Osteoblast (primary cell): ENCODE measurements at places on chromosomes 7 and 10. TPM values are rescaled to one million over a fixed set of nuclear protein-coding genes. Genes with fewer than 3 reads are reported as not detected.

DNA sequence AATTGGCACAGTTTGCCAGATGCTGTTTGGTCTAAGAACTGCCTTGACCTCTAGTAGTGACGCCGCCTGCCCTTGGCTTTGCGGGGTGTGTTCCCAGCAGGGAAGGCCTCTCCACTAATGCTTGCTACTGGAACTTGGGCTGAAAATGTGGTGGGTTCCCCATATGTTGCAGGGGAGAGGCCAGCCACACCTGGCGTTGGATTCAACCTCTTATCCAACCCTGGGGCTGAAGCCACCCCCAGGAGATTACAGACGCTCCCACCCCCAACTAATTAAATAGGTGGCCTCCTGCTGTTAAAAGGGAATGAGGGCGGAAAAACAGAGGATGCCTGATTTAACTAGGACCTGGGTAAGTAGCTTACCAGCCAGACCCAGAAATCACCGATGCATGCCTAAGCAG, 19.2 kb upstream of the ATOH7 start:
- no peak overlapping the region for H3K27ac ChIP-seq
- H3K4me1 ChIP-seq, result no peaks in the 10 kb centered on the region
- no peaks in the 10 kb centered on the region for H3K36me3 ChIP-seq
- no peak for DNase-seq
- peaks cover 10% of the 10 kb centered on the region for H3K27me3 ChIP-seq
- no peak overlapping the region for H3K4me3 ChIP-seq

DNA sequence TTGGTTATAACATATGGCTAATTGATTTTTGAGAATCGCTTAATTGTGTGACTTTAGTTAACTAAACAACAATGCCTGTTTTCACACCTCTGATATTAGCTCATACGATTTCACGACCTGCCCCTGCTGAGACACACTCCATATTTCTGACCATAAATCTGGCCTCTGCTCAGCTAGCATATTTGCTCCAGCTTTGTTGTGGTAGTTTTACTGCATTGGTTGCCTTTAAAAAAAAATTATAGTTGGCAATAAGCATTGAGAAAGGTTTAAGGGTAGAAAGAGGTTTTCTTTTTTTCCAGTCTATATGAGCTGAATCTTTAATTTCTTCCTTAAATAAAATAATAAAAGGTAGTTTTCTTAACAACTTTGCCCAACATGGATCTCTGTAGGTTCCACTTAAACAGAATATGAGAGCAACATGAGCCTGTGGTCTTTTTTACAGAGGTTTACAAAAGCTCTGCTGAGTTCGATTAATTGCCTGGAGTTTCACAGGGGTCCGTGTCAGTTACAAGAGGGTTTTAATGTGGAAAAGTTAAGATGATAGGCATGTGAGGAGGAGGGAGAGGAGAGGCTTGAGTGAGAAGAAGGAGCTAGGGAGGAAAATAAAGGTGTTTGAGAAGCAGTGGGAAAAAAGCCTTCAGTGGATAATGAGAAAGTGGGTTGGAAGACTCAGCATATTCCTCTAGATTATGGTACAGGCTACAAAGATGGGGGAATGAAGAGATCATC, 318.2 kb downstream of the CXCL12 start:
- peaks cover 6% of the 10 kb centered on the region for H3K4me1 ChIP-seq
- H3K27me3 ChIP-seq, result no peaks in the 10 kb centered on the region
- H3K4me3 ChIP-seq, result no peak overlapping the region
- no peaks in the 10 kb centered on the region for H3K36me3 ChIP-seq

DNA sequence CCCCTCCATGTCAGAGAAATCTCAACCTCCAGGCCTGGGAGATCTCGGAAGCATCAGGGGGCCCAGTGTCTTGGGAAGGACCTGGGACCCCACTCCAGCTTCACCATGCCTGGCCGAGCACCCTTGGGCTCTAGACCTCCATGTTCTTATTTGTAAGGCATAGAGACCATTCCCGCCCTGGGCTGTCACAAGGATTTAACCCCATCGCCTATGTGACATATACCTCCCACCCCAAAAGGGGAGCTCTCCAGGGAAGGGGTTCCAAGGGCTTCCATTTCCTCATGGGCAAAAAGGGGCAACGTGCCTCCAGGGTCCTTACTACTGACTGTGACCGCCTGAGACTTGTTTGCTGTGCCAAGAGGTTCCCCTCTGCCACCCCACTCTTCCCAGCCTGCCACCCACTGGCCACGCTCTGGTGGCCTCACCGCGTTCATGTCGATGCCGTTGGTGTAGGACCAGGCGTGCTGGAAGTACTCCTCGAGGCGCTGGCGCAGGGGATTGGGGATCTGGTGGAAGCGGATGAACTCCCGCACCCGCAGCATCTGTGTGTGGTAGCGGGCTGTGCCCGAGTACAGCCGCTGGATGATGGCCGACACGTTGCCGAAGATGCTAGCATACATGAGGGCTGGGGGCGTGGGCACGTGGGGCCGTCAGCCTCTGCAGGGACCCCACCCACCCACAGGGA, 27.5 kb downstream of the KCNH2 start:
- H3K27me3 ChIP-seq, result no peaks in the 10 kb centered on the region
- H3K27ac ChIP-seq, result no peak overlapping the region
- no peaks in the 10 kb centered on the region for H3K36me3 ChIP-seq
- no peak overlapping the region for H3K4me3 ChIP-seq
- DNase-seq, result peak; percentile 91

- H3K4me3 ChIP-seq, result no peak overlapping the region
- no peak for DNase-seq
- H3K36me3 ChIP-seq, result no peaks in the 10 kb centered on the region
- no peaks in the 10 kb centered on the region for H3K27me3 ChIP-seq
Measured at GRCh38 chr10:69232736-69233480, 12.8 kb downstream of the HKDC1 start.

GRCh38 chr10:33955676-33956075, 621.2 kb upstream of the NRP1 start:
- H3K27me3 ChIP-seq, result no peaks in the 10 kb centered on the region
- H3K4me3 ChIP-seq, result no peak overlapping the region
- H3K27ac ChIP-seq, result no peak overlapping the region
- no peaks in the 10 kb centered on the region for H3K36me3 ChIP-seq
- DNase-seq, result peak; percentile 8

DNA sequence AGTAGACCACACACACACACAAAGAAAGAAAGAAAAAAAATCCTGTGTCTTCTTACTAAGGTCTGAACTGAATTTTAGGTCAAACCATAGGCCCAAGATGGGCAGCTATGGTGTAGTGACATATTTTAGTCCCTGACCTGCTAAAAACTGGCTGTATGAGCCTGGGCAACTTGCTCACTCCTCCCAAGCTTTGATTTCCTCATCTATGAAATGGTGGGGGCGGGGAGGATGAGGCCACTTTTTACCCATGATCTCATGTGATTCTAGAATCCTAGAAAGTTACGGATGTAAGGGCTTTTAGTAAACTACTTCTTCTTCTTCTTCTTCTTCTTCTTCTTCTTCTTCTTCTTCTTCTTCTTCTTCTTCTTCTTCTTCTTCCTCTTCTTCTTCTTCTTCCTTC, 6.1 kb upstream of the CCL24 start:
- DNase-seq, result no peak
- H3K4me1 ChIP-seq, result no peaks in the 10 kb centered on the region
- no peak overlapping the region for H3K27ac ChIP-seq
- H3K27me3 ChIP-seq, result peaks cover 10% of the 10 kb centered on the region
- H3K4me3 ChIP-seq, result no peak overlapping the region
- H3K36me3 ChIP-seq, result no peaks in the 10 kb centered on the region

GRCh38 chr10:121772884-121773283, 154.9 kb downstream of the ATE1 start:
- H3K36me3 ChIP-seq, result no peaks in the 10 kb centered on the region
- H3K27ac ChIP-seq, result no peak overlapping the region
- DNase-seq, result no peak
- H3K4me1 ChIP-seq, result no peaks in the 10 kb centered on the region

- H3K4me3 ChIP-seq, result no peak overlapping the region
- H3K27me3 ChIP-seq, result peaks cover 3% of the 10 kb centered on the region
- H3K36me3 ChIP-seq, result no peaks in the 10 kb centered on the region
Measured at GRCh38 chr10:75924309-75924902, 493.0 kb downstream of the LRMDA start.

DNA sequence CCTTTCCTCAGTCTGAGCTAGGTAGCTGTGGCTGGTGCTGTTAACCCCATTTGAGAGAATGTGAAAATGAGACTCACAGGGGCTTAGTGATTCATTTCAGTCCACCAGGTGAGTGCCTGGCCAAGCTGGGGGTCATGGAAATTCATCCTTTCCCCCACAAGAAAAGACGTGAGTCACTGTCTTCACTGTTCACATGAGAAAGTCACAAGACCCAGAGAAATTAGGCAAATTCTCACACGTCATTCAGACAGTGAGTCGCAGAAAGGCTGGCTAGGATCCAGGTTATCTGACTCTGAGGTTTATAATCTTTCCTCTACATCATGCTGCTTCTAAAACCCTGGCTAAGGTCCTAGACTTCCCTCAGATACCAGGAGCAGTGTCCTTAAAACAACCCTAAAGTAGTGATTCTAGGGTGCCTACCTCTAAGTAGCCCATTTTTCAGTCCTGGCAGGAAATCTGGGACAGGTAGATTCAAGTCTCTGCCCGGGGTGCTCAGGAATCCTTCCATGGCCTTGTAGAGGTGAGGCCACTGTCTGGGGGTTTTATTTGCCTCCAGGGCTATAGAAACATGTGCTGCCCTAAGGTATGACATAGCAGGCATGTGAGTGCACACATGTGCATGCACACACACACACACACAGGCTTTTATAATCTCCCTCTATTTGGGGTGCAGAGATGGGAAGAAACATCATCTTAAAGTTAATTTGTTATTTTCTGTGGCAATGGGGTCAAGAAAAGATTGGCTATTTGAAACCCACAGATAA, 427.9 kb upstream of the CELF2 start:
- H3K36me3 ChIP-seq, result no peaks in the 10 kb centered on the region
- no peaks in the 10 kb centered on the region for H3K27me3 ChIP-seq
- DNase-seq, result no peak
- H3K4me1 ChIP-seq, result peaks cover 10% of the 10 kb centered on the region
- no peak overlapping the region for H3K4me3 ChIP-seq
- H3K27ac ChIP-seq, result no peak overlapping the region

Gene CHAT
- not detected in 2 replicates for total RNA-seq

- H3K4me3 ChIP-seq, result no peak overlapping the region
- no peak for DNase-seq
- no peak overlapping the region for H3K27ac ChIP-seq
Measured at GRCh38 chr7:144416341-144416740, 12.8 kb upstream of the NOBOX start.

GRCh38 chr10:89032141-89032891, 41.7 kb downstream of the FAS start:
- no peaks in the 10 kb centered on the region for H3K36me3 ChIP-seq
- H3K4me3 ChIP-seq, result peak overlapping the region; percentile 25
- H3K4me1 ChIP-seq, result peaks cover 18% of the 10 kb centered on the region
- no peak for DNase-seq
- no peaks in the 10 kb centered on the region for H3K27me3 ChIP-seq

Gene C10orf105
- under 0.01 TPM in 1 of 2 replicates, not detected in the other for total RNA-seq

Gene CPN1
- total RNA-seq, result not detected in 2 replicates

Gene GNGT1
- not detected in 2 replicates for total RNA-seq

DNA sequence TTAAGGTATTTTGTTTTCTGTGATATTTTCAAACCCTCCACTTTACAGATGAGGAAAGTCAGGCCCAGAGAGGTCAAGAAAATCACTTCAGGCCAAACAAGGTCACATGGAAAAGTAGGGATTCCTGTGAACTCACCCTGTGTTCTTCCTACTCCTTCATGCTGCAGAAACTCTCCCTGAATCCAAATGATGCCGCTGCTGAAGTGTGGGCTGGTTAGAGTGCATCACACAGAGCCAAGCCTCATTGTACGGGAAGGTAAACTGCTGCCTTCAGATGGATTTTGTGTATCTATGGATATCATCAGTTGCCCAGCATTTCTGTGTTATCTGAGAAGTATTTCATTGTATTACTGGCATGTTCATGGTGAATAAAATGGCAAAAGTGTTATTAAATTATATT, 75.4 kb downstream of the NRG3 start:
- no peaks in the 10 kb centered on the region for H3K36me3 ChIP-seq
- no peak overlapping the region for H3K4me3 ChIP-seq
- H3K27me3 ChIP-seq, result no peaks in the 10 kb centered on the region
- H3K27ac ChIP-seq, result no peak overlapping the region
- no peak for DNase-seq
- no peaks in the 10 kb centered on the region for H3K4me1 ChIP-seq

DNA sequence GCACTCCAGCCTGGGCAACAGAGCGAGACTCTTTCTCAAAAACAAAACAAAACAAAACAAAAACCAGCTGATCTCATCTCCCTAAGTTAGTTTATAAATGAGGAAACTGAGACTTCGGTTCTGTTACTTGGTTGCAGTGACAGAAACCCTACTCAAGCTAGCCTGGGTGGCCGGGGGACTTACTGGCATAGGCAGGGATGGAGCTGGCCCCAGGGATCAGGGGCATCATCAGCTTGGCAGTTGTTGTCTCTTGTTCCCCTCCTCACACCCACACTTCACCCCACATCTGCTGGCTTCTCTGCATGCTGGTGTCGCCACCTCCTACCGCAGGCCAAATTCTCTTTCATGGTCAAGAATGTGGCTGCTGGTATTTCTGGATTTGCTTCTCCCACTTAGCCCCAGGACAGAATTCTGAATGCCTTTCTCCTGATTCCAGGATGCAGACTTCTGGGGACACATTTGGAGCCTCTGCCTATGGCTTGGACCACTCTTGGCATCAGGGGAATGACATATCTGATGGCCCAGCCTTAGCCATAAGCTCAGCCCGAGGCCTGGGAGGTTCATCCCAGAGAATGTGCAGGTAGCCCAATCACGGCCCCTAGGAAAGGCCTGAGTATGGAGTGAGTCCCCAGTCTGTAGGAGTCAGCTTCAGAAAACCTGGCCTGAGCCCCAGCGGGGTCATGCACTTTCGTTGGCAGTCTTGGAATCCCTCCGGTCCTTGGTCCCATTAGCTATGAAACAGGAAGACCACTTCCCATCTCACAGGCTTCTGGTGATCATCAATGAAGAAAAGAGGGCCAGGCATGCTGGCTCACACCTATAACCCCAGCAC, 41.6 kb upstream of the CTBP2 start:
- peaks cover 16% of the 10 kb centered on the region for H3K27me3 ChIP-seq
- no peaks in the 10 kb centered on the region for H3K4me1 ChIP-seq
- DNase-seq, result no peak
- H3K27ac ChIP-seq, result no peak overlapping the region
- H3K36me3 ChIP-seq, result no peaks in the 10 kb centered on the region

Gene STRIP2
- 8.3 and 19.7 TPM in 2 replicates for total RNA-seq

- no peak overlapping the region for H3K27ac ChIP-seq
- DNase-seq, result peak; percentile 62
- no peaks in the 10 kb centered on the region for H3K27me3 ChIP-seq
- H3K4me3 ChIP-seq, result no peak overlapping the region
Measured at GRCh38 chr7:143980746-143981510, 19.2 kb upstream of the OR6B1 start.

DNA sequence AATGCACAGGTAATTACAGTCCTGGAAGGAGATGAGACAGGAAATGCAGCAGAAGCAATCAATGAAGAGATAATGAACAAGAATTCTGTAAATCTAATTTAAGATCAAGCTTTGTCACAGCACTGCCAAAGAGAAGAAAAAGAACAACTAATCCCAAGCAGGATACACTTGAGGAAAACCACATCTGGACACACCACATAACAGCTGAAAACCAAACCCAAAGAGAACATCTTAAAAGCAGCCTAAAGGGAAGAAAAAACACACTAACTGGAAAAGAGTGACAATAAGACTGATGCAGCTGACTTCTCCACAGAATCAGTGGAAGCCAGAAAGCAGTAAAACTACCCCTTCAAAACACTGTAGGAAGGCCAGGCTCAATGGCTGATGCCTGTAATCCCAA, 10.2 kb downstream of the CYTH3 start:
- peak overlapping the region; percentile 90 for H3K27ac ChIP-seq
- no peak for DNase-seq
- no peaks in the 10 kb centered on the region for H3K27me3 ChIP-seq
- H3K4me1 ChIP-seq, result peaks cover 51% of the 10 kb centered on the region
